Brain (organoid and tissue), 16 donors: ENCODE measurements at places on chromosomes 1 and 21. TPM values are rescaled to one million over a fixed set of nuclear protein-coding genes. Genes with fewer than 3 reads are reported as not detected.
A peak's percentile ranks its signal among the peaks of the same experiment; 100 is the strongest.

CLIC4 gene
- 148 TPM for polyA plus RNA-seq

CD34 gene
- 29.1 TPM for polyA plus RNA-seq

GRCh38 chr1:107551456-107551855 lies 410.6 kb downstream of the NTNG1 start:
- DNase-seq, result no peak

DNA sequence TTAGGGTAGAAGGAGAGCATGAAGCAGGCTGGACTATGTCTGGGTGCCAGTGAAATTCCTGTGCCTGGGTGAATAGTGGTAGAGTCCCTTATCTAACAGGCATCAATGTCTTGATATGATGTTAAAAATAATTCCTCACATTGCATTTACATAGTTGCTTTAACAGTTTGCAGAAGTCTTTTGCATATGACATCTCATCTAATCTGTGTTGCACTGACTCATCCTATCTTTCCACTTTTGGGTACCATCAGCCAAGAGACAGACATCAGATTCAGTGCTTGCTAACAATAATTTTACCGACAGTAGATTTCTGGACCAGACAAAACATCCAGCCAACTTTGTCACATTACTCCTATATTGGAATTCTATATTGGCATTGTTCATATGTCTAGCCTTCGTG lies 92.5 kb downstream of the WDR64 start:
- DNase-seq, result peak; percentile 26

DNA sequence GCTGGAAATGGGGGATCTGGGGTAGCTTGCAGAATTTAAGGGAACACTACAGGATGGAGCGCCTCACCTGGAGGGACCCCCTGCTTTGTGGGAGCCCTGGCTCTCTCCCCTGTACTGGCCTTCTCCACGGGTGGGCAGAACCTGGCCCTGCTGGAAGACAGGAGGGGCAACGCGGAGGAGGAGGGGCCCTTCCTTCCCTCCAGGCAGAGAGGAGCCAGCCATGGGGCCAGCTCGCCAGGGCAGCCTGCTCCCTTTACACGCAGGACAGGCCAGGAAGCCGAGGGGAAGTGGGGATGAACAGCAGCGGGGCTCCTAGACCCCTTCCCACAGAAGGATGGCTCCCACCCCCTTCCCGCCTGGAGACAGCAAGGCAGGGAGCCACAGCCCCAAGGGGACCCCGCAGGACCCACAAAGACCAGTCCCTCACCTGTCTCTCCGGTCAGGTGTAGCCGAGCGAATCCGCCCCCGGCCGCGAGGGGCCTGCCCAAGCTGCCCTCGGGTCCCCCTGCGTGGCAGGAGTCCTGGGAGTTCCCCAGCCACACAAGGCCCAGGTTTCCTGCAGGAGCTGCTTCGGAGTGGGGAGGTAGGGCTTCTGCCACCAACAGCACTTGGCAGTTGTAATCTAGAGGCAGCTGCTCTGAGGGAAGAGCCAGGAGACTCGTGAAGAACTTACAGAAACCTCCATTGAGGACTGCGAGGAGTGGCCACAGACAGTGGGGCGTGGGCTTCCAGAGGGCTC lies 1.6 kb upstream of the SLC19A1 start:
- DNase-seq, result no peak
